GM12892 (cell line): ENCODE measurements at places on chromosomes 1 and 21.

- DNase-seq = no peak
Measured at GRCh38 chr1:149884433-149885338, 14.7 kb upstream of the BOLA1 start.

DNA sequence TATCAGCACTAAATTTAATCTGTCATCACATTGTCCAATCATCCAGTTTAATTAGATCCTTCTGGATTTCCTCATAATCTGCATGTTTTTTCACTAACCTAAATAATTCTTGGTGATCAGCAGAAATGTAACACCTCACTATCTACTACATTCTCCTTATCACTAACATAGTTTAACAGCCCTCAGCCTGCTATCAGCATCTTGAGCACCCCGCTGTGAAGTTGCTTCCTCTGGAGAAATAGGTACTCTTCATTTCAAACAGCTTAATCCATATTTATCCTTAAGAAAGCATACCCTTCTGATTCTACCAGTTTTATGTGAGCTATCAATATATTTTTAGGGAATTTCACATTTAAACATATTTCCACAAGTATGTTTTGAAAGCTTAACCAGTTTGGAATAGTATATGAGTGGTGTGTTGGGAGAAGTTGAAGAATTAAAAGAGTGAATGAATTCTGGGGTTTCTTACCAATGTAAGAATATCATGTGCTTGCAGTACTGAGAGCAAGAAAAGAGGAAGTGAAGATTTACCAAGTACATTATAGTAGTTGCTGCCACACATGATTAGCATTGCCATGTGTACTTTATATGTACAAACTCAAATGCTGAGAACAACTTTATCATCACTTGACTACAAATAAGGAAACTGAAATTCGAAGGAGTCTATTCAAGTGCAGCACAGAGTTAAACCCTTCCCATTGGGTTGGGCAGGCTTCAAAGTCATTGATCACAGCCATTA is 771.1 kb upstream of the ADGRL4 start:
- no peak for DNase-seq

DNA sequence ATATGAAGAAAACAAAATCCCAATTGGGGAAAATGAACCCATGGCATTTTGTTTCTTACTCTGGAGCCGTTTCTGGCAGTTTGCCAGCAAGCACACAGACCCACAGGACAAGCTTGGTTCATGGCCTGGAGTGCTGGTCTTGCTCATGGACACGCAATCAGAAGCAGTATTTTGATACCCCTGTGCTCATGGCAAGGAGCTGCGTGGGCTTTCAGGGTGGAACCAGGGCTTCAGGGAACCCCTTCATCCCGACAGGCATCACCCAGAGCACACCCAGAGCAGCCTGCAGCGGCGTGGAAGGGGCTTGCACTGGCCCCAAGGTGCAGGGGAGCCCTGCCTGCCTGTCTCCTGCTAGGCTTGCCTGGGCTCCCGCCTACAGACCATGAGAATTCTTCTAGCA is 45.4 kb upstream of the PCBP3 start:
- DNase-seq = no peak

DNA sequence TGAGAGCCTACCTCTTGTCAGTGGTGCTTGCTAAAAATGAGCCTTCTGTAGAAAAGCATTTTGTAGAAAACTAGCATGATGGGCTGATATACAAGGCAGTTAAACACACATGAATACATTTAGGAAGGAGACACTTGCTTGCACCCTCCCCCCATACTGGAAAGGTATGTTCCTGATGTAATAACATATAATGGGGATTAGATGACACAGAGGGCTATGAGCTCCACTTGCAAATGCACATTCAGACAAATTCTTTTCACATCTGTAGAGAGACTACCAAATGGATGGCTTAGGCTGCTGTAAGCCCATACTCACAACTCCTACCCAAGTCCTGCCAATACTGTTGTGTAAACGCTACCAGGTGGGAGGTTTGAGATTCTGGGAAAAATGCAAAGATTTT is 634.0 kb downstream of the SMYD3 start:
- DNase-seq = no peak

GRCh38 chr1:60621368-60621851 is 461.0 kb upstream of the NFIA start:
- no peak for DNase-seq

DNA sequence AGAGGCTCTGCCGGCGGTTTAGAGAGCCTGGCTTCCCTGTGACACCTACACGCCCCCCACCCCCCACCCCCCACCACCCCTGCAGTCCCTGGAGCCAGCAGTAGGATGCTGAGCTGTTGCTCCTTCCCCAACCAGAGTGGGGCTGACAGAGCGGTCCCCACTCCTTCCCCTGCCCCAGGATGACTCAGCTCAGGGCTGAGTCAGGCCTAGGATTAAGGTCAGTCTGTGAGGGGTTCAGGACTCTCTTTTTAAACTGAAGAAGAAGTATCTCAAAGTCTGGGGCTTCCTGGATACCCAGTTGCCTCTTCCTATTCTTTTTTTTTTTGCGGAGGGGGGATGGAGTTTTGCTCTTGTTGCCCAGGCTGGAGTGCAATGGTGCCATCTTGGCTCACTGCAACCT is 19.1 kb downstream of the DMBX1 start:
- no peak for DNase-seq

GRCh38 chr1:203045821-203046594 is 19.7 kb downstream of the PPFIA4 start:
- DNase-seq = no peak

- DNase-seq = no peak
Measured at GRCh38 chr21:16058896-16059295, 329.1 kb downstream of the USP25 start.

GRCh38 chr1:231779081-231779480 is 152.5 kb downstream of the DISC1 start:
- no peak for DNase-seq

DNA sequence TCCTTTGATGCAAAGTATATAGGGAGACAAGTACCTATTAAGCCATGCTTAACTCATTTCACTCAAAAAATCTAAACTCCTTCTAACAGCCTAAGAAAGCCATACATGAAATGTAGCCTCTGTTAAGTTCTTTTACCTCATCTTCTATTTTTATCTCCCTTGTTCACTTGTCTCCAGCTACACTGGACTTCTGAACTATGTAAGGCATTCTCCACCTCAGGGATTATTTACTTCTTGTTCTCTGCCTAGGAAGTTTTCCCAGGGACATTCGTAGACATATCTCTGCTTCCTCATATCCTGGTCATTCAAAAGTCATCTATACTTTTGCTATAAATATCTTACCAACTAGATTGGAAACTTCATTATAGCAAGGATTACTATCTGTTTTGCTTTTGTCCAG is 96.9 kb downstream of the COP1 start:
- no peak for DNase-seq

DNA sequence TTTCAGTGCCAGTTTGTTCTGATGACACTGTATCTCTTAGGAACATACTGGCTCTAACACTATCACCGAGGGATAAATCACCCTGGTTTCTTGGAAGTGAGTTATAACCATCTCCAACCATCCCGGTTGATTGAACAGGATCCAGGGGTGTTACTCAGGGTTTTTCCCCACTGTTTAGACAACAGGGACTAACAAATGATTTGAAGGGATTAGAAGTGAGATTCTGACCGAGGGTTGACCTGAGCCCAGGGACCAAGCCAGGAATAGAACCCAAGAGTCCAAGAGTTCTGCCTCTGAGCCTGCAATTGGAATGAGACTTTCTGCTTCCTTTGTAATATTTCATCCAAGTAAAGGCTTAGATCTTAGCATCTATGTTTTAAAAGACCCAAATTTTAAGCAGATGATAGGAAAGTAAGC is 154.0 kb downstream of the DHRS3 start:
- no peak for DNase-seq

GRCh38 chr1:36359383-36359782 is 26.3 kb downstream of the STK40 start:
- no peak for DNase-seq

- no peak for DNase-seq
Measured at GRCh38 chr21:40118527-40118926, 251.3 kb downstream of the PCP4 start.

DNA sequence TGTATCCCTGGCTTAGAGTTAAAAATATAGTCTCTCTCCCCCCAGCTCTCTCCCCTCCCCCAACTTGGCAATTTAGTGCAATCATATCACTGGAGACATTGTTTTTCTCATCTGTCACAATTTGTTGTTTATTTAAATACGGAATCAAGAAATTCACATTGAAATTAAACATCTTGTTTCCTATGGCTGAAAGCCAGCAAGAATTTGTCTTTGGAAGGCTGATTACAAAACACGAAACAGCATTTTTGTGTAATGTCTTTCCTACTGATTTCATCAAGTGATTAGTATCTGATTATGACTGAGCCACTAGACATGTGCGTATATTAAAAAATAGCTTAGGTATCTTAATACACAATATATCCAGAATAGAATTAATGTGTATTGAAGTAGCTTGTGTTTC is 119.7 kb downstream of the LYPLAL1 start:
- no peak for DNase-seq

- no peak for DNase-seq
Measured at GRCh38 chr21:15444118-15444960, 285.4 kb upstream of the USP25 start.

DNA sequence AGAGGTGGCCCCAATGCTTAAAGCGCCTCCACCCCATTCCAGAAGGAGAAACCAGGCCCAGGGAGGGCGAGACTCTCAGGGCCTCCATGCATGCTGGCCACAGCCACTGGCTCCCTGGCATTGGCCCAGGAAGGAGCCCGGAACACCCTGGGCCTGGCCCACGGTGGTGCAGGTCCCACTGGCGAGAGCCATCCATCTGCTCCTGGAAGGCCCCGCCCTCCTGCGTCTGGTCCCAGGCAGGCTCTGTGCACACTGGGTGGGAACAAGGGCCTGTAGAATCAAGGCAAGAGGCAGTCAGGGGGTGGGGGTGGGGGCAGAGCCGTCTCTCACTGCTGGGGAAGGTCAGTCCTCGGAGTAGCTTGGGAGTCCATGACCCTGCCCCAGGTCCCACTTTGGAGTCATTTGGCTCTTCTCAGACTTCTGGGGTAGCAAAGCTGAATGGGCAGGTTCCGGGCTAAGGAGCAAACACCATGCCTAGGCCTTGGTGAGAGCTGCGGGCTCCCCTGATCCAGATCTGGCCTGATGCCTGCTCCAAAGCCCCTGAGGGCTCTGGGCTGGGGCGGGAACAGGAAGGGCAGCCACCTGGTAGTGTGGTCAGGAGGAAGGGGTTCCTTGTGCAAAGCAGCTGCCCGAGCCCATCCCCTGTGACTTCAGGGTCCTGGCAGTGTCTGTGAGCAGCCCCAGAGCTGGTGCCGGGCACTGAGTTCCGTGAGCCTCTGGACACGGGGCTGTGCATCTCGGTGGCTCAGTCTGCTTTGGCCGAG is 107.0 kb upstream of the ARHGEF16 start:
- no peak for DNase-seq

DNA sequence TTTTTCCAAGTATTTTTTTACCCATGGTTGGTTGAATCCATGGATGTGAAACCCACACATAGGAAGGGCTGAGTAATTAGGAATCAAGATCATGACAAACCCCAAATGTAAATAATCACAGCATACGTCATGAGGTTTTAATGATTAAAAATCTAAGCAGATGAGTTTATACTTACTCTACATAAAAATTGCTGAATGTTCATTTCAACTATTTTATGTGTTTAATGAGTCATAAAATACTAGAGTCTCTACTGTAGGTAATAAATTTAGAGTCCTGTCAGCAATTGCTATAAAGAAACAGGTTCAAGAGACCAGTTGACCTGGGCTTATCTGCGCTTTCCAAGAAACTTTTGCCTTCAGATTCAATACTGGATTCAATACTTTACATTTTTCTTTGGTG is 18.2 kb downstream of the CTH start:
- DNase-seq = no peak

DNA sequence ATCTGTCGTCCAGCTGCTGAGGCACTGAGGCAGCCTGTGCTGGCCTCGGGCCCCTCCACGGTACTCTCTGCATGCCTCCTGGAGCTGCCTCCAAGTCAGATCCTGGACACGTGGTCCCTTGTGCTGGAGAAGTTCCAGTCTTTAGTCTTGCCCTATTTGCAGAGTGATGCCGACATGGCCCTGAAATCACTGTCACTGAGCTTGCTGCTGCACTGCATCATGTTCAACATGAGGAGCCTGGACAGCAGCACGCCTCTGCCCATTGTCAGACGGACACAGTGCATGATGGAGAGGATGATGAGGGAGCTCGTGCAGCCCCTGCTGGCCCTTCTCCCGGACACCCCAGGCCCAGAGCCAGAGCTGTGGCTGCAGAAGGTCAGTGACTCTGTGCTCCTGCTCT is 10.0 kb downstream of the URB2 start:
- DNase-seq = no peak

DNA sequence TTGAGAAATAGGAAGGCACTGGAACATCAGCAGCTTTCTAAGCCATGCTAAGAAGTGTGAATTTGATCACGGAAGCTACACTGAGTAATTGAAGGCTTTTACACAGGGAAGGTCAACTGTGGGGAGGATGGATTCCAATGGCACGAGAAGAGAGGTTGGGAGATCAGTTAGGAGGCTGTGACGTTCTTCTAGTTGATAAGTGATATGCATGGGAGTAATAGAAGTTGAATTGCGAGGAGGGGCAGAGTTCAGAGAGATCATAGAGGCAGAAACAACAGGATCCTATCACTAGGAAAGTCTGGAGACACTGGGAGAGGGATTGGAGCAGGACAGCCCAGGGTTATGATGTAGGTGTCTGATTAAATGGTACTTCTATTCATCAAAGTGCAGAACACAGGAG is 16.2 kb downstream of the LMOD1 start:
- DNase-seq = no peak

DNA sequence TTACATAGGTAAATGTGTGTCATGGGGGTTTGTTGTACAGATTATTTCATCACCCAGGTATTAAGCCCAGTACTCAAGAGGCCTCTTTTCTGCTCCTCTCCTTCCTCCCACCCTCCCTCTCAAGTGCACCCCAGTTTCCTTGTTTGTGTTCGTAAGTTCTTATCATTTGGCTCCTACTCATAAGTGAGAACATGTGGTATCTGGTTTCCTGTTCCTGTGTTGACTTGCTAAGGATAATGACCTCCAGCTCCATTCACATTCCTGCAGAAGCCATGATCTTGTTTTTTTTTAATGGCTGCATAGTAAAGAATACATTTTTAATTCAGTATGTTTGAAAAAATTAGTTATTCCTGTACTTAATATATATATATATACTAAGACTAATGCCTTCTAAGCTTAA is 107.7 kb downstream of the CLDN17 start:
- DNase-seq = no peak

DNA sequence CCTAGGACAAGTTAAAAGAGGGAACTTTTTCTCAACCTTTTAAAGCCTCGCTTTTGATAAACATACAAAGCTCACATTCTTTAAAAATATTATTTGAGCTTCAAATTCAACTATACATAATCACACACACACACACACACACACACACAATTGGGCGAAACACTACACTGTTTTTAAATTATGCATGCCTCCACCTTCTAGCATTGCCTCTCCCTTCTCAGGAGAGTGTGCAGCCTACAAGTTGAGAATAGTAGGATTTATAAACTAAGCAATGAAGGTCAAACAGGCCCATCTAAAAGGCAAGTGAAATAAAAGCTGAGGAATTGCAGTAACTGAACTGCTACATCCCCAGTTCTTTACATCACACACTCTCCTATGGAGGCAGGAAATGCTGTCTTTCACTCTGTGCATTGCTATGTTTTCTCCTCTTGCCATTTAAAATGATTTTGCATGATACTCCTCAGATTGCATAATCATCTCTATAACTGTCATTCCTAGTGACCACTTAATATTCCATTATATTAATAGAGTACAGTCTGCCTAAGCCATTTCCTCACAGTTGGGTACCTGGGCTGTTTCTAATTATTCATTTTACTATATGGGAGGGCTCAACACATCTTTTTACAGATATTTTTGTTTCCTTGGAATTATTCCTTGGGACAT is 92.5 kb upstream of the KCNE2 start:
- DNase-seq = no peak
